ENCODE measurements at places on chromosomes 4 and X.

GRCh38 chr4:123878976-123879375 lies 482.4 kb downstream of the SPRY1 start:
- DNase-seq, result no peak

- no peak for DNase-seq
Measured at GRCh38 chr4:106336618-106337017, 20.3 kb downstream of the AIMP1 start.

DNA sequence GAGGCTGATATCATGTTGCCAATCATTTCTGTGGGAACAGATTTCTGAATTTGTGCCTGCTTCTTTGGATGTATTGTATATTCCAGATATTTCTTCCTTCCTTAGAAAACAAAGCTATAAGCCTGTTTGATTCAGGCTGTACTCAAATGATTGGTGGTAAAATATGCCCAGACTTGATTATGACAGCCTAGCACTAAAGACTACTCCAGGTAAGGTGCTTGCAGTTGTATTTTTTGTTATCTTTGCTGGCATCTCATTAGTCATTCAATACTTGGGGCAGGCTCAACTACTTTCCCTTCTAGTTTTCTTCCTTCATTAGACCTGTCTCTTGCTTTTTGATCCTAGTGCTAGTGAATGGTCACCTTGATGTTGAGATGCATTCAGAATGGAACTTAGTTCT lies 90.6 kb downstream of the ZNF518B start:
- no peak for DNase-seq

DNA sequence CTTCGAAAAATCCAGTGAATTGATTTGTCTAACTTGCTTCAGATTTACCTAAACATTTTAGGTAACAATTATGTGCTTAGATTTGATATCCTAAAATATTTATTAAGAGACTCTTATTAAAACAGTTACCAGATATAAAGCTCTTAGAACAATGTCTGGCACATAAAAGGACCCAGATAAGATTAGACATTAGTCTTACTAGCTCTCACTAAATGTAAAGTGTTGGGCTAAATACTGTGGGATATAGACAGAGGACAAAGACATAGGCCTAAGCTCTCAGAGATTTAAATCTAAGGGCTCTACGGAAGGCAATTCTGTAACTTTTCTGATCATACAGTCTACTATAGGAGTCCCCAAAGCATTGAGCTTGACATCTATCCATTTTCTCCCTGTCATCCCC lies 94.4 kb upstream of the TRPC3 start:
- DNase-seq, result no peak

DNA sequence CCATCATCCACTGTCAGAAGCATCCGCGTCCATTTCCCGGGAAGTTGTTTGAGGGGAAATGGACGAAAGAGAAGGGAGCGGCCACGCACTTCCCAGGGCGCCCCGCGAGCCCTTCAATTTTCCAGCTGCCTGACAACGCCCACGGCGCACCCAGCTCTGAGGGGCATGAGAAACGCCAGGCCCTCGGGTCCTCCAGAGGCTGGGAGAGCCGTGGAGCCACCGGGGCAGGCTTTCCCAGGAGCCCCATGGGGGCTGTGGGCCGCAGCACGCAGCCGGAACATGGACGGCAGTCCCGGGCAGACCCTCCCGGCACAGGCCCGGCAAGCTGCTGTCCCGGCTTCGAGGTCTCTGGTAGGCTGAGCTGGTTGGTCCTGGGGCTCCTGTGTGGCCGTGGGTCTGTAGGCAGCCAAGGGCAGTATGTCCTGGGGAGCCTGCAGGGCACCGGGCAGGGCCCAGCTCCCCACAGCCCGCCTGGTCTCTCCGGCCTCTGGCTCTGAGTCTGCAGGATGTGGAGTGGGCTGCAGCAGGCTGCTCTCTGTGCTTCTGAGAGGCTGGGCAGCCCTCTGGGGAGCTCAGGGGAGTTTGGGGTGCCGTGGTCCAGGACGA lies 115.2 kb downstream of the FAM53A start:
- DNase-seq, result no peak

DNA sequence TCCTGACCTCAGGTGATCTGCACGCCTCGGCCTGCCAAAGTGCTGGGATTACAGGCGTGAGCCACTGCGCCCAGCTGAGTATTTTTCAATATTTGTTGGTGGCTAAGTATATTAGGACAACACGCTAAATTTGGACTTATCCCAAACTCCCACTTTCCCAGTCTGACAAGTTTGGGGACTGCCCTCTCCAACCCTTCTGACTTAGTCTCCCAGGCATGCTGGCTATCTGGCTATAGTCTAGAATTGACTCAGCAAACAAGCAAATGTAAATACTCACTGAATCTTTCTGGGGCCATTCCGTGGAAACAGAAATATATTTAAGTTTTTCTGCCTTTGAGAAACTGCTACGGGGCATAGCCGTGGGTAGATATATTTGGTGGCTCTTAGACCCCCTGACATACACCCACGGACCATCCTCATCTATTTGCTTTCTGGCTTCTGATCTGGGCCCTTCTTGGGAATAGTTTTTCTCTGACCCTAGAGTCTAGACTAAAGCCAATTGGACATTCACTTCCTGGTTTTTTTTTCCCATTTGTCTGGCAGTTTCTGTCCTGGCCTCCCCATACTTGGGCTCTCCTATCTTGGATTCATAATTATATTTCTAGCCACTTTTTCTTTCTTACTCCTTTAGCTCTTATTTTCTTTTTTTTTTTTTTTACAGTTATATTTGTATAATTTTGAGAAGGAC lies 11.3 kb upstream of the DOCK11 start:
- DNase-seq, result no peak

DNA sequence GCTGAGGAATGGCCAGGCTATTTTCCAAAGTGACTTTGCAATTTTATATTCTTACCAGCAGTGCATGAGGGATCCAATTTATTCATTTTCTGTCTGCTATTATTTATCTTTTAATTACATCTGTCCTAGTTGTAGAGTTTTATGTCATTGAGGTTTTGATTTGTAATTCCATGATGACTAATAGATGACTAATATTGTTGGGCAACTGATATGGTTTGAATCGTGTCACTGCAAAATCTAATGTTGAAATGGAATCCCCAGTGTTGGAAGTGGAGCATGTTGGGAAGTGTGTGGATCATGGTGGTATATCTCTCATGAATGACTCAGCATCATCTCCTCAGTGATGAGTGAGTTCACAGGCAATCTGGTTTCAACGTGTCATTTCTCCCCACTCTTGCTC lies 201.5 kb downstream of the TBX22 start:
- DNase-seq, result no peak

DNA sequence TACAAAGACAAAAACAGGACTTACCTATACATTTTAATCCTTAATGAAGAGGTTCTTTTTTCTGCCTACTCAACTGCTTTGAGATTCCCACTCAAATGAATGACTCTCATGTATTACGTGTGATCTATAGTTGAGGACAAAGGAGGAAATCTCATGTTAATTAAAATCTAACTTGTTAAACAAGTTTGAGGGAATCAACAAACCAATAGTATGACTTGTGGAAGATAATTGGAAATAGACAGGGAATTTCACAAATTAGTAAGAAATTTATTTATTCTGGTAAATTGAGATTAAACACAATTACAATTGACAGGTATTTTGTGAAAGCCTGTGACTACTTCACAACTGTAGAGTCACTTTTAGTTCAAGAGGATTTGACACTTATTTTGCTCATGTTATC lies at the start of gene TMPRSS11D:
TSS of gene TMPRSS11D (minus strand) at position 101 of the 400 bp plus-strand sequence. CDS start at position 32, 69 bp downstream.
- no peak for DNase-seq

DNA sequence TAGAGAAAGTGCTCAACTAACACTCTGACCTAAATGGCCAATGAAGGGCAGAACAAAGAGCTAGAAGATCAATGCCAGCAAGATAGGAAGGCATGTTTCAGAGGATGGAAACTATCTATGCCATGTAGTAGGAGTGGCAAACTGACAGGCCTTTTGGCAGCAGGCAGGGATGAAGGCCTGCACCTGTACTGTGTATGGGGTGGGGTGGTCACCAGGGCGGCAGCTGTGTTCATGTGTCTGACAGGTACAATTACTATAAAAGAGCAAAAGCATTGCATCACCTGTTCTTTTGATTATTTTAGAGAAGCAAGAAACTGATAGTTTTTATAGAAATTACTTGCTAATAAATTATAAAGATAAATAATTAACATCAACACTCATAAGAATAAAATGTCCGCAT lies 239.1 kb downstream of the CAMK2D start:
- DNase-seq, result no peak

DNA sequence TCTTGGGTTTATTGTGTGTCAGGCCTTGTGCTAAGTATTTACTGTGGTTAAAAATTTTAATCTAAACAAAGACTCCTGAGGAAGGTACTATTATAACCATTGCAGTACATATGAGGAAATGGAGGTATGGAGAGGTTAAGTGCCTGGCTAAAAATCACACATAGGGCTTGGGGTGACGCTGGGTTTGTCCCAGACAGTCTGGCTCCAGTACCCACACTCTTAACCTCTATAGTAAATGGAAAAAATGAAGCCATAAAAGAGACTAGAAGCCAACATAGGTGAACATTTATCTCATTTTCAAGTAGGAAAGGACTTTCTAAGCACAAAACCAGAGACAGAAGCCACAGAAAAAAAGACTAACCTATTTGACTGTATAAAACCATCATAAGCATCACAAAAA lies 1.9 kb downstream of the FOXP3 start:
- no peak for DNase-seq

DNA sequence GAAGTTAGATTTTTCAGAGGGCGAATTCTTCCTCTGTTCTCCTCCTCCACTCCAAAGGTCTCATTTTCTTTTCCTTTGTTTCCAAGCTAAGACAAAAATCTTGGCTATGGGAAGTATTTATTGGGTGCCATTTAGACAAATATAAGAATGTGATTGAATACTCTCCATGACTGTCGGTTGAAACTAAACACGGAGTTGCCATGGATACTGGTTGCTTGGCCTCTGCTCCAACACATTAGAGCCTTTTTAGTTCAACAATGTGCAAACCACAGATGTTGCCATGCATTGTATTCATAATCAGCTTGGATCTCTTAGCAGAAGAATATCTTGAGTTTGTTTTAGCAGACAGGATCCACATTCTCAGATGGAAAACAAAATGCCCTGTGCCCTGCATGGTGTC lies 366.5 kb upstream of the LCORL start:
- no peak for DNase-seq

DNA sequence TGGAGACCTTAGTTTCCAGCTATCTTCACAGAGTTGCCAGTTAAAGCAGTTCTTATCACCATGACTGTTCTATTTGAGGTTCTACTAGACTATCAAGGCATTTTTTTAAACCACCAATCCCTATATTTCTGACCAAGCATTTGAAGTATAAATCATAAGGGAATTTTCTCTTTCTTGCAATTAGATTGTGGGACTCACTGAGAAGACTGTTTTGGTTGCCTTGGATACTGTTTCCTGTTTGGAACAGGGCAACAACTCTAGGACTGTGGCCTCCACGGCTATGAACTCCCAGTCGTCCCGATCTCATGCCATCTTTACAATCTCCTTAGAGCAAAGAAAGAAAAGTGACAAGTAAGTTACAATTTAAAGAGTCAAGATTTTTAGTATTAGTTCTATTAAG lies 11.8 kb downstream of the KIF4A start:
- no peak for DNase-seq

DNA sequence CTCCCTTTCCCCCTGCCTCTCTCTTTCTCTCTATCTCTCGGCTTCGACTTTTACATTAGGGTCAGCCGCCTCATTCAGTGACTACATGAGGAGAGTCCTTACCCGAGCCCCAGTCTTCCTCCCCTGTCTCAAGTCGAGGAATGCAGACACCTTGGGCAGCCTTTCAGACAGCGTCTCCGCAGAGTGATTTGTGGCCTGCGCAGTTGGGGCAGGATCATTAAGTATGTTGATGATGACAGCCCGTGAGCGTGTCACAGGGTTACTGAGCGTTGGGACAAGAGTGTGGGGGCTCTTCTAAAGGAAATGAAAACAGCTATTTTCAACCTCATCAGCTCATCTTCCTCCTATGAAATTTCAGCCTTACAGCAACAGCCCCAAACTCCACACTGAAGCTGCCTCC lies 312.1 kb upstream of the GATB start:
- DNase-seq, result no peak

- no peak for DNase-seq
Measured at GRCh38 chr4:105272002-105272401, 125.3 kb downstream of the TET2 start.

- DNase-seq, result no peak
Measured at GRCh38 chrX:34053931-34054330, 78.2 kb downstream of the FAM47A start.

GRCh38 chrX:108735679-108736508 lies 469 bp downstream of the IRS4 start:
- no peak for DNase-seq

- no peak for DNase-seq
Measured at GRCh38 chr4:180766944-180767729, 1476.1 kb upstream of the TENM3 start.

DNA sequence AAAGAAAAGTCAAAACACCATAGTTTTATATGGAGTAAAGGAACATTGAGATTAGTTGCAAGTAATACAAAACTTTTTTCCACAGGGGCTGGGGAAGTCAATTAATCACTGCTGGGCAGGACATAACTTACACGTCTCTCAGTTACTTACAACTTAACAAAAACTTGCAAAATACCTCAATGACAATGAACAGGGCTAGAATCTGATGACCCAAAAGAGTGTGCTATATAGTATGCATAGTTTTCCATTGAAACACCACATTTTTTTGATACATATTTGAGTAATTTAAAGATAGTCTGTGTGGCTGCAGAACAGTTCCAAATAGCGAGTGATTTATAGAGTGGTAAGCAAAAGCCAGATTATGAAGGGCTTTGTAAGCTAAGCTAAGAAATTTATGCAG lies 172.3 kb upstream of the TRPC5 start:
- DNase-seq, result no peak

DNA sequence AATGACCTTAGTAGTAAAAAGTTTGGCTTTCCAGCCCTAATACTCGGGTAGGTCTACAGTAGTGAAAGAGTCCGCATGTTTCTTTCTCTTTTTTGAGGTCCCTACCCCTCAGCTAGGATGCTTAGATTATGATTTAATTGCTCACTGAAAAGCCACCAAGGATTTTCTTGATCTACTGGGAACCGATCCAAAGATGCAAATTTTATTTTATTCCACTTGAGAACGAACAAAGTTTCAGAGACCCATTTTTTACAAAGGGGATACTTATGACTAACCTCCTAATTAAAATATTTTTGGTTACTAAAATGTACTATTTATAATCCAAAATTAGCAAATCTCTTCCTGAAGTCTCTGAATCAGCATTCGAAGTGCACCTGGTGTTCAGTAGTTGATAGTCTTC lies 14.3 kb upstream of the PDHA2 start:
- DNase-seq, result no peak

All from CD4-positive, alpha-beta T cell treated with Interleukin-12 subunit alpha and Interleukin-12 subunit beta, for 1 hour (primary cell).